ENCODE measurements at places on chromosomes 16 and 17.

DNA sequence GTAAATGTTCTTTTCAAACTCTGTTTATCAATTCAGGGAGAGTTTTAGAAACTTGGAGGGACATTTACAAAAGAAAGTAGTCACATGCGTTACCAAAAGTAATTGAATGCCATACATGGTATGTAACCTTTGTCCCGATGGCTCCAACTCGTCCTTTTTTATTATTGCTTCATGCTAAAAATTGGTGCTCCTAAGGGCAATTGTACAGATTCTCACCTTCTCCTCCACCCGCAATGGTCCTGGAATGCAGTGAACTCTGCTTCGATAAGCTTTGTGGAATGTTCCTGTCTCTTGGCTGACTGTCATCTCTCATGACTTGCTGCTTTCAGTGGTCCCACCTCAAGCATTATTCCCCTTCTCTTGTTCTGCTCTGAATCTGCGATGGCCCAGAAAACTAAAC is 20.9 kb downstream of the GNAO1 start:
- no peak for DNase-seq

DNA sequence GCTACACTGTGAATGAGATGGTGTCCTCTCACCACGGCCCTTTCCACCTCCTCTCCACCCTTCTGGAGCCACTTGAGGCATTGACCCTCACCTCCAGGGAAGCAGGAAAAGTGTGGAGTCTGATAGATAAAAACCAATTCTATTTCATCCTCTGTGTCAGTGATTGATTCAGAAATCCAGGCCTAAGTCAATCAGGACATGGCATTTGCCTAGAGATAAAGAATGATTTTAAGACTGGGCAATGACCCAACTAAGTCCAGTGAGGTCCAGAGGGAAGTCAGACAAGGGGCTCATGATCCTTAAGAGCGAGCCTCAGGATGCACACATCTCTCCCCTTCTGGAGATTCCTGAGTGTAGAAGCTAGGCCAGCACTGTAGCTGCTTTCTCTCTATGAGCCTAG is 41.1 kb upstream of the TNRC6A start:
- no peak for DNase-seq

DNA sequence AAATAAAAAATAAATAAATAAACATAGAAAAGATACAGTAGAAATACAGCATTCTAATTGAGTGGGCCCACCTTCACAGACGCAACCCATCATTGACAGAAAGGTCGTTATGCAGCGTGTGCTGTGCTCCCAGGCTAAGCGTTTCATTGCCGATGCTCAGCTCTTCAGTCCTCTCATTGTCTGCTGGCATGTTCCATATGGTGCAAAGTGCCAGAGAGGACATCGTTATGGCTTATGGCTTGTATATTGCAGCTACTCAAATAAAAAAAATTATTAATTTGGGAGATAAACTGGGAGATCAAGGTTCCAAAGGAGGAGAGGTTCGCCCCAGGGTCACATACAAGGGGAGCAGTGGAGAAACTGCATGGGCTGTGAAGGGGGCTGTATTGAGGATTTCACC is 11.3 kb upstream of the UBALD2 start:
- DNase-seq: no peak

- DNase-seq: no peak
Measured at GRCh38 chr17:17547210-17547764, 44.2 kb downstream of the PEMT start.

DNA sequence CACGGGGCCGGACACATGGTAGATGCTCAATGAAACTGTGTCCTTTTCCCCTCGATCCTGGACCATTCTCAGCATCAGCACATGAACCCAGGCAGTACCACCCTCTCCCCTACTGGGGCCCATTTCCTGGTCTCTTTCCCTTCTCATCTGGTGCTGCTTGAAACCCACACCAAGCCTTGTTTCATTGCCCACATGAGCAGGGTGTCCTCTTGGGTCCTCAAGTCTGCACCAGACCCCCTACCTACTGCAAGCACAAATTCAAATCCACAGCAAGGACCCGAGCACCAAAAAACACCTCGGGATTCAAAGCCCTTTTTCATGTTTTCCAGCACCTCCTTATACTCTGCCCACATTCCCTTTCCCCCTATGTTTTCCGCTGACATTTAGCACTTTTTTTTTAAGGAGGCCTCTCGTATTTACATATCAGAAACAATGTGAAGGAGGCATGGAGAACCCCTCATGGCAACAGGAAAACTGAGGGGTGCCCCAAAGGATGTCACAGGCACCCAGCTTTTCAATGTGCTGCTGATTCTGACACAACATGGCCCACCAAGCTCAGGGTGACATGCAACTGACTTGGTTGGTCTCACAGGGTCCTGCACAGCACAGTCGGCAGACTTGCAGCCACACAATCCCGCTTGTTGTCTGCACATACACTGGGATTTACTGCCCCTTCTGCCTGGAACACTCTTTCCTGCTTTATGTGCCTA is 4.6 kb upstream of the CCL1 start:
- no peak for DNase-seq

- DNase-seq: no peak
Measured at GRCh38 chr17:64628641-64629040, 33.5 kb downstream of the SMURF2 start.

GRCh38 chr16:89025636-89026035 is 48.6 kb upstream of the CBFA2T3 start:
- no peak for DNase-seq

DNA sequence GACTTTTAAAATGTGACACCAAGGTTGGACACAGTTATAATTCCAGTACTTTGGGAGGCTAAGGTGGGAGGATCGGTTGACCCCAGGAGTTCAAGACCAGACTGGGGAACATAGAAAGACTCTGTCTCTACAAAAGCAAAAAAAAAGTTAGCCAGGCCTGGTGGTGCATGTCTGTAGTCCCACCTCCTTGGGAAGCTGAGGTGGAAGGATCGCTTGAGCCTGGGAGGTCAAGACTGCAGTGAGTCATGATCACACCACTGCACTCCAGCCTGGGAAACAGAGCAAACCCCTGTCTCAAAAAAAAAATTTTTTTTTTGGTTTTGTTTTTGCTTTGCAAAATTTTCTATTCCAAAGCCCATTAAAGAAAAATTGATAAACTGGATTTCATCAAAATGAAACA is 281.4 kb downstream of the BCAS3 start:
- DNase-seq: no peak

DNA sequence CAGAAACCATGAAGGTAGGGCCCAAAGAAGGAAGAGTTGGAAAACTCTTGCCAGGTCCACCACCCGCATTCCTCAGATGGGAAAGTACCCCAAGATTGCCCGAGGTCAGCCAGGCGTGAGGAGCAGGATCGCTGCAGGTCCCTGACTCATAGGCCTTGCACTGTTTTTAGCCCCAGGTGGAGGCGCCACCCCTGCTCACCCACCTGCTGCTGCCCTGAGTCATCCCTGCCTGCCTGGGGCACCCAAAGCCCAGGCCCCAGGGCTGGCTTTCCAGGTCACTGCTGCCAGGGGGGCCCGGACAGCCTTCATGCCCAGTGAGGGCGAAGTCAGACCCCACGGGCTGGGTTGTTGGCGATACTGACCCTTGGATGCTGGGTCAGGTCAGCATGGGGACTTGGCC is 100.9 kb downstream of the AMFR start:
- no peak for DNase-seq

DNA sequence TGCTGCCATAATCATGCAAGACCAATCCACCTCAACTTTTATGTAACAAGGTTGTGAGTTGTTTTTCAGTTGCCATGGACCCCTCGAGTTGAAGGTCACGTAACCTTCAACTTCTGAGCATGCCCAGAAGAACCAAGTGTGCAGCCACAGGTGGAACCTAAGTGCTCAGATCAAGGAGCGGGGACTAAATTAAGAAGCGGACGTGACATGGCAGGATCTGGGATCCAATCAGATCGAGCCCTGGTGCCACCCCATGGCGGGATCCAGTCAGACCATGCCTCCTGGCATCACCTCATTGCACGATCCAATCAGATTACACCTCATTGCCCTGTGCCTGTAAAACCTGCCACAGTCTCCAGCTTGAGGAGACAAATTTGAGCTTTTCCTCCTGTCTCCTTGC is 204.5 kb upstream of the CDH5 start:
- no peak for DNase-seq

DNA sequence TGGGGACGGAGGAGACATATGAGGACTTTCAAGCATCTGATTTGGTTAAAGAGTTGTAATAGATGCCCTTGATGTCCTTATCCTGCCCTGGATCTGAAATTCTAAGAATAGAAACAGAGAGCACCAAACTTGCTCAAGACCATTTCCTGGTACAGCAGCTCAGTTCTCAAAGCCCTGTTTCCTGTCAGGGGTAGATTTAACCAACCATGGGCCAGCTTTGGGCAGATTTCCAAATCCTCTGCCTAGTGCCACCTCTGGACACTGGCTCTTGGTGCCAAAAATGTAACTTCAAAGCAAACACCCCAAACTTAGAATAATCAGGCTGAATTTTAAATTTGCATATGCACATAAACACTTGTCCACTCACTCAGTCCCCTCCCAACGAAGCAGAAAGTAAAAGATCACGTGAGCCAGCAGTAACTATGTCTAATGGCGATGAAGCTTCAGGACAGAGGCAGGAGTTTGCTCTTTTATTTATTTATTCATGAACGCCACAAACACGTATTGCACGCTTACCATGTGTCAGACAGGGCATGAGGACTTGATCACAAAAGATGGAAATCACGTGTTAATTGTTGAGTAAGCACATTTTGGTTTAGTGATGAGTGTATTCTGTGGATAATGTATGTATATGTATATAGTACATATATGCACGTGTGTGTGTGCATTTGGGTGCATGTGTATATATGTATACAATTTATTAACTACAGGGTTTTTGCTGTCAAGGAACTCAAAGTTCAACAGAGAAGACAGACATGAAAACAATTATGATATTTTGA is 23.1 kb upstream of the SDK2 start:
- DNase-seq: no peak

DNA sequence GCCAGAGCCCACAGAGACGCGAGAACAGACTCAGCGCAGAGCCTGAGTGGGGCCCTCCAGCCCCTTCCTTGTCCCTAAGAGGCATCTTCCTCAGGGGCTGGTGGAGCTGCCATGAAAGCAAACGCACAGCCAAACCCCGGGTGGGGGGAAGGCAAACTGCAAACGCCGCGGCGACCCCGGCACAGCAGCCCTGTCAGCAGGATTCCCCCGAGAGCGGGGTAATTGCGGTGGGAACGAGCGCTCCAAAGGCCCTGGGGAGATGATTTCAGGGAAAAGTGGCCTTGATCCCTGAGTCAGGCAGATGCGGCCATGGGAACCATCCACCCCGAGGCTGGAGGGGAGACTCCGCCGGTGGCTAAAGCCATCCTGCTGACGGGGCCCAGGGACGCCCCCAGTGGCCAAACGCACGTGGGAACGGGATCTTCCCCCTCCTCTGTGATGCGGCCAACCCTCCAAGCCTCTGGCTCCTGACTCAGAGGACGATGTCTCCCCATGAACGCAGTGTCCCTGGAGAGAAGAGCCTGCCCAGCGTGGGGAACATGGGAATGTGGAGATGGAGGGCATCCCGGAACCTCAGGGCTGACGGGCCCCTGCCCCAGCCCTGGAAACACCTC is 25.1 kb downstream of the SLC7A5 start:
- no peak for DNase-seq

- DNase-seq: no peak
Measured at GRCh38 chr17:27811961-27812360, 11.6 kb upstream of the NOS2 start.

GRCh38 chr17:51144266-51145022 is 8.9 kb upstream of the NME1 start:
- no peak for DNase-seq

- no peak for DNase-seq
Measured at GRCh38 chr17:43920500-43921095, 13.3 kb upstream of the MPP2 start.

DNA sequence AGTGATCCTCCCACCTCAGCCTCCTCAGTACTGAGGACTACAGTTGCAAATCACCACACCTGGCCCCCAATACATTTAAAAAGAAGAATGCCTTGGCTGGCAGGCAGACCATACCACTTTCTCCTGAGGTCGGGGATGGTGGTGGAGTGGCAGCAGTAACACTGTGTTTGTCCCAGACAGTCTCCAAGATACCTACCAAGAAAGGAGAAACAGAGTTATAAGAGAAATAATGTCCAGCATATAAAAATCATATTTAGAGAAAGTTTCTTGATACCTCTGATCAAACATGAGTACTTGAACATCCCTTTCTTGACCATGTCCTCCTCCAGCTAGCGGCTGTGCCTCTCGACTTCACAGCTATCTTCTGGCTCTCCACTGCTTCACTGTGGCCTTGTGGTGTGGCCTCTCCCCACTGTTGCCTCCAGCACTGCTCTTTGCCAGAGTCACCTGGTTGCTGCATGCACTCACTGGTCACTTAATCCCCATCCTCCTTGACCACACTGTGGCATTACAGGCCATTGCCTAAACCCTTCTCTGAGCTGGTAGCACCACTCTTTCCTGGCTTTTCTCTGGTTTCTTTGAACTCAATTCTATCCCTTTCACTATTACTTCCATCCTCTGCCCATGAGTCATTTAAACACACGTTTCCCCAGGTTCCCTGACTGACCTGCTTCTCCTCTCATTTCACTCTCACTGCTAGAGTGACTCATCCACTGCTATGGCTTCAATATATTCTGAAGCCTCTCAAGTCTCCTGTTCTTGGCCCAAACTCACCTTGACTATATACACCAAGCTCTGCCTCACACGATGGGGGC is 45.2 kb downstream of the XPO6 start:
- DNase-seq: no peak

DNA sequence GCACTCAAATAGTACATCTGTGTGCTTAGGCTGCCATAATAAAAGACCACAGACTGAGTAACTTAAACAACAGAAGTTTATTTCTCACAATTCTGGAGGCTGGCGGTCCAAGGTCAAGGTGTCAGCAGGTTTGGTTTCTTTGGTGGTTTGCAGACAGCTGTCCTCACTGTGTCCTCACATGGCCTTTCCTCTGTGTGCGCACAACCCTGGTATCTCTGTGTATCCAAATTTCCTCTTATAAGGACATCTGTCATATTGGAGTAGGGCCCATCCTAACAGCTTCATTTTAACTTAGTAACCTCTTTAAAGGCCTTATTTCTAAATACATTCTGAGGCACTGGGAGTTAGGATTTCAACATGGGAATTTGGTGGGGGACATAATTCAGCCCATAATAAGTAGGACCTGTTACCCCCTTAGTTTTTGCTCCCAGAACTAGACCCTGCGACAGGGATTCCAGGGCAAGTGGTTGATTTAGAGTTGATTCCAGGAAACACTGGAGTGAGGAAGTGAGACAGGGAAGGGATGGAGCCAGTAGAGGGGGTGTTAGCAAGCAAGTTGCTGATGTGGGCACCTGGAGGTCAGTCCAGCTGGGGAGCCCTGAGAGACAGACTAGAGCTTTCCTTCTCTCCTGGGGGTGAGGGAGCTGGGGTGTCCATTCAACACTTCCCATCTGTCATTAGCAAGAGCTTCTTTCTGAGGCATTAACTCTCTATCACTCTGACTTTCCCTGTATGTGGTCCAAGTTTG is 10.9 kb upstream of the ALKBH5 start:
- no peak for DNase-seq

- no peak for DNase-seq
Measured at GRCh38 chr16:82300374-82300951, 130.4 kb upstream of the MPHOSPH6 start.

DNA sequence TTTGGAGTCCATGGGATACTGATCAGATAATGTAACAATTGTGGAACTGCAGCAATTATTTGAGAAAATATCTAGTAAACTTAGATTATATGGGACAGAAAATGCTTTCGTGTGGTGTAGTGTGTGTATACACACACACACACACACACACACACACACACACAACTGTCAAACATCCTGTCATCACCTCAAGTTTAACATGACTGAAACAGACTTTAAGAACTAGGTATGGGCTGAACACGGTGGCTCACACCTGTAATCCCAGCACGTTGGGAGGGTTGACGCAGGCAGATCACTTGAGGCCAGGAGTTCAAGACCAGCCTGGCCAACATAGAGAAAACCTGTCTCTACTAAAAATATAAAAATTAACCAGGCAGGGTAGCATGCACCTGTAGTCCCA is 544 bp upstream of the EVI2A start:
- DNase-seq: no peak
